ENCODE measurements at places on chromosomes 6 and 20.

DNA sequence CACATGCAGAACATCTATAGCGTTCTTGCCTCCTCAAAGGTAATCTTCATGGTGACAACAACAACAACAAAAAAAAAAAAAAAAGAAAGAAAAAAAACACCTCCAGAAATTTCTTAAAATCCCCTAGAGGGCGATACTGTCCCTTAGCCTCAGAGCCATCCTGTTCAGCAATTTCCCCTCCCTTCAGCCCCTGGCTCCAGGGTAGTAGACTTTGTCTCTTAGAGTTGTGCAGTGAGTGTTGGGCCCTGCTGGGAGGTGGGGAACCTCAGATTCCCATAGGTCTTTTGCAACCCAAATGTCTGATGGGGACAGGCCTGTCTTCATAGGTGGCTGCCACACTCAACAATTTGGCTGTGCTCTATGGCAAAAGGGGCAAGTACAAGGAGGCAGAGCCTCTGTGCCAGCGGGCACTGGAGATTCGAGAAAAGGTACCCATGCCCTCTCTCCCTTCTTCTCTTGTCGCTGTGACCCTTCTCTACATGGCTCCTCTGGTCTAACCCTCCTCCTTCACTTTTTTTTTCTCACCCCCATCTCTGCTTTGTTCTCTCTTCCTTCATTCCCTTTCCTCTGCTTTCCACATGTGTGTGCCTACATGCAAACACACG, 6.0 kb upstream of the PTK7 start:
- peak; percentile 49 for DNase-seq

- DNase-seq = peak; percentile 42
Observed at GRCh38 chr6:114342826-114343781, at the start of gene HS3ST5. Gene HS3ST5, minus strand, starts transcription at chr6:114343023. Its CDS starts 280,178 bp downstream, at chr6:114062845.

DNA sequence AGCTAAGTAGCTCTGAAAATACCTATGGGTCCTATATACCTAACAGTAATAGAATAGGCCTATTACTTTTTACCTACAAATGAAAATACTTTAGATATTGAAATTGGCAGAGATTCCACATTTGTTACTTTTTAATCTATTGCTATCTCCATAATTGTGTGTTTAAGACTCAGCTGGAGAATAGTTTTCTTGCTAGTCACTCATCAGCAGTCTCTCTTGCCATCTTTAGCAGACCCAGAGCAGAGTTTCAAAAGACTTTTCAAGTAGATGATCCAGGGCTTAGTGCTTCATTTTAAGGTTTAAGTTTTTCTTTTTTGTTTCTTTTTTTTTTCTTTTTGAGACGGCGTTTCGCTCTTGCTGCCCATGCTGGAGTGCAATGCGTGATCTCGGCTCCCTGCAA, 12.9 kb downstream of the ANKS1A start:
- DNase-seq = peak; percentile 43

- no peak for DNase-seq
Observed at GRCh38 chr6:164897523-164898235, 411.7 kb downstream of the C6orf118 start.

GRCh38 chr6:149508485-149508884, 23.7 kb upstream of the ZC3H12D start:
- no peak for DNase-seq

GRCh38 chr6:90195094-90195829, 101.4 kb downstream of the BACH2 start:
- no peak for DNase-seq

GRCh38 chr6:43689421-43689820, 1.8 kb upstream of the MRPS18A start:
- no peak for DNase-seq

DNA sequence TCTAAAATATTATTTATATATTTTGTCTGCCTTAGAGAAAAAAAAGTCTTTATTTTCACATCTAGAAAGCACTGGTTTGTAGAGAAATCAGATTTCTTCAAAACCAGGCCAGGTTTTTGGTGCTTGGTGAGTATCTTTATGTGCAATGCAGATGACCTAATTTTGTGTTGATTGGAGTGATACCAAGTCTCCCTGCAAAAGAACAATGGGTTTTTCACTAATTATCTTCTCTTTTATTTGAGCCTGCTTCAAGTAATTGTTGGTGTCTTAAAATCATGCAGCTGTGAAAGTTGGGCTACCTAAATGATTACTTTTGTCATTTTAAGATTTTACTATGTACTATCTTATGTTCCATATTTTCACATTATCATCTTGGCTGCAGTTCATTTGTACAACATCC, 874.7 kb downstream of the TFAP2A start:
- DNase-seq = peak; percentile 59

DNA sequence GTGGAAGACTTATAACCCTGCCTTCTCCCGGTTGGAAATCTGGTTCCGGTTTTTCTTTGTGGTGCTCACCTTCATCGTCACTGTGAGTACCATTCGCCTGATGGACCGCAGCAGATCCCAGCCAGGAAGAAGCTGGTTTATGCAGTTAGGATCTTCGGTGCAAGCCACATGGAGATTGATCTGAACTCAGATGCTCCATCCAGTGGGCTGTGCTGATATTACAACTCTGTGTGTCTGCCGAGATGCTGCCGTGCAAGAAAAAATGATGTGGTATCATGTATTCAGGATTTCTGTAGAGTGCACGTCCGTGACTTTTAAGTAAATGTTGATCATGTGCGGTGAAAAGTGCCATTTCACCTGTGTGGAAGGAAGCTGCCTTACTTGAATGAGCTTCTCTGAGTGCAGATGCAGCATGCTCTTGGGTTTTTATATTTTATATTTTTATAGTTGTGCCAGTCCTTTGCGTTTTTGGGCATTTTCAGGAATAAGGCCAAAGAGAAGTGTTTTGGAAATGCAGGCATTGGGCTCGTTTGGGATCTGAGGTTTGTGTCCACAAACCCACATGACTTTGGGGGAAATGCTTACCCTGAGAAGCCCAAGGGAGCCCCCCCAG, 39.2 kb downstream of the DYNLT1 start:
- peak; percentile 84 for DNase-seq

DNA sequence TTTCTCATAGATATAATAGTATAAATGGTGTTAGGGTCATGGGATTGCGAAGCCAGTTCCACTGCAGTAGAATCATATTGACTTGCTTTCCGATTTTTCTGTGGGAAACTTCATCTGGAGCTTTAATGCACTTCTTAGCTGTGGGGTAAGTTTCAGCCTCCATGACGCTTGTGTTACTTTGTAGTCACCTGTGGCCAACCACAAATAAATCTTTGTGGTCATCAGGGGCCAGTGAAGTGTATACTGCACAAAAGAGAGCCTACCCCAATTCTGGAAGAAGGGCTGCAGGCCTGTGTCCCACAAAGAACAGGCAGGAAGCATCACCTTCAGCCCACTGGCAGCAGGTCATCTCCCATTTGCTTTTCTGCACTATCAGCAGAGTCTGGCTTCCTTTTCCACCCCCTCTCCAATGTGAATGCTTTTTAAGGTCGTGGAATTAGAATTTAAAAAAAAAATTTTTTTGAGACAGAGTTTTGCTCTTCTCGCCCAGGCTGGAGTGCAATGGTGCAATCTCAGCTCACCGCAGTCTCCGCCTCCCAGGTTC, 32.0 kb downstream of the MTHFD1L start:
- DNase-seq = no peak

GRCh38 chr6:143746202-143747119, 68.7 kb downstream of the PHACTR2 start:
- no peak for DNase-seq

DNA sequence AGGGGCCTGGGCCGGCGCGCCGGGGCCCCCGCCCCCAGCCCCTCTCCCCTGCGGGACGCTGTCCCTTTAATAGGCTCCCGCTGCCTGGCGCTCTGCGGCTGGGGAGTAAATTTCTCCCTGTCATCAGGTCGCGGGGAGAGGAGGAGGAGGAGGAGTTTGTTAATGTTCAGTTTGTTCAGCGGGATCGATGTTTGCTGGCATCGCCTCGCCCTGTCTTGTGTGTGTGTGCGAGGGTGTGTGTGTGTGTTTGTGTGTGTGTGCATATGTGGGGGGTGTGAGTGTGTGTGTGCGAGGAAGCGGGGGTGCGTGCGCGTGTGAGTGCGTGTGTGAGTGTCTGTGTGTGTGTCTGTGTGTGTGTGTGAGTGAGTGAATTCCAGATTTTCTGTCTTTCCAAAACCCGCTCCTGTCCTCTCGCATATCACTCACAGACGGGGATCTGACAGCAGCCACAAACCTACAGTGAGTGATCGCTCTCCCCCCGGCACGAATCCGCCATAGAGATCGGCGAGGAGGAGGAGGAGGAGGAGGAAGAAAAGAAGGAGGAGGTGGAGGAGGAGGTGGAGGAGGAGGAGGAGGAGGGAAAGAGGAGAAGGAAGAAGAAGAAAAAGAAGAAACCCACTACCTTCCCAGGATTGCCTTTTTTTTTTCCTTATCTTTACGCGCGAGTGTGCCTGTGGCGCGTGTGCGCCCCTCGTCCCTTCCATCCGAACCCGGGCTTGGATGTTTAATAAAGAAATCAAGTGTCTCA, at the start of gene TSHZ2:
Gene TSHZ2 (plus strand): TSS at position 169 of the 748 bp plus-strand sequence. CDS start 936 bp downstream, outside the sequence.
- DNase-seq = peak; percentile 75

DNA sequence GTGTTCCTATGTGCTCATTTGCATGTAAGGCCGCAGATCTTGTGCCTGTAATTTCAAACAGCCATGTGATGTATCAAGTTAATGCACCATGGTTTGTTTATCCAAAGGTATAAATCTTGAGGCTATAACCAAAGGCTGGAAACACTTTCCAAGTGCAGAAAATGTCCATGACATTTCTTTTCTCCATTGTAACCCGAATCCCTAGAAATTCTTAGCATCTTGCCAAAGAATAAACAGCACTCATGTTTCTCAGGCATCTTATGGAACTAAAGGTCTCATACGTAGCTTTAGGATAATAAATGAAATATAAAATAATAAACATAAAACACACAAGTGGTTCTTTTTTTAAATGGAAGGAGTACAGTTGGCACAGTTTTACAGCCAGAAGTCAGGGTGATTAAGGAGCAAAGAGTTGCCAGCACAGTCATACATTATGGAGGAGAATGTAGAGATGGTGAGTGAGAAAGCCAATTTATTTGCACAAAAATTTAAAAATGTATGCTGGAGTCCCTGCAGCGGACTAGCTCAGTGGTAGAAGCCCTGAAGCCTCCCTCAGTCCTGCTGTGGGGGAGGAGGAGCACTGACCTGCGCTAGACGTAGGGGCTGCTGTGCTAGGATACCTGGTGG, 18.0 kb downstream of the CDH26 start:
- DNase-seq = no peak

GRCh38 chr20:50112512-50113419, at the start of gene UBE2V1:
Gene UBE2V1, minus strand, starts transcription at chr20:50113150. Its CDS starts 22 bp downstream, at chr20:50113128.
- DNase-seq = peak; percentile 68

GRCh38 chr6:20893412-20893811, 359.2 kb downstream of the CDKAL1 start:
- no peak for DNase-seq

GRCh38 chr20:49028684-49029083, 17.4 kb upstream of the CSE1L start:
- DNase-seq = no peak

DNA sequence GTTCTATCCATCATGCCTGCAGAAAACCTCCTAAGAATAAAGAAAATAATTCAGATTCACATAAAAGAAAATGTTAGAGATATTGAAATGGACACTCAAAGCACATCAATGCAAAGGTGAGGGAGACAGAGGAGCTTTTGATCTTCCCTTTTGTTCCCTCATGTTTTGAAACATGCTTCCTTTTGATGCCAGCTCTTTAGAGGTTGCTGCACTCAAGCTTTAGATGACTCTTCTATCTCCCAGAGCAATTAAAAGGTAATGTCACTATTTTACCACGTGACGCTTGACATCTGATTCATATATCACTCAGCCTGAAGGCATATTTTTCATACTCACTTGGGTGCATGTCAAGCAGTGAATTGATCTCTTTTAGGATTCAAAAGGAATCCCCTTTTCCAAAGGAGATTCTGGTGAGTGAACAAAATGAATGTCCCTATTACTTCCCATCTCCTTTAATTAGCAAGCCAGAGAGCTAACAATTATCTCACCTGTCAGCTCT, 1026.7 kb downstream of the KIF16B start:
- DNase-seq = no peak

- no peak for DNase-seq
Observed at GRCh38 chr6:96152114-96152708, 136.4 kb downstream of the FUT9 start.

GRCh38 chr20:60054716-60055634, 96.8 kb downstream of the CDH26 start:
- no peak for DNase-seq

GRCh38 chr6:166307082-166308032, 835 bp downstream of the PRR18 start:
- DNase-seq = no peak

GRCh38 chr20:24999568-24999967, 7.0 kb upstream of the APMAP start:
- no peak for DNase-seq

DNA sequence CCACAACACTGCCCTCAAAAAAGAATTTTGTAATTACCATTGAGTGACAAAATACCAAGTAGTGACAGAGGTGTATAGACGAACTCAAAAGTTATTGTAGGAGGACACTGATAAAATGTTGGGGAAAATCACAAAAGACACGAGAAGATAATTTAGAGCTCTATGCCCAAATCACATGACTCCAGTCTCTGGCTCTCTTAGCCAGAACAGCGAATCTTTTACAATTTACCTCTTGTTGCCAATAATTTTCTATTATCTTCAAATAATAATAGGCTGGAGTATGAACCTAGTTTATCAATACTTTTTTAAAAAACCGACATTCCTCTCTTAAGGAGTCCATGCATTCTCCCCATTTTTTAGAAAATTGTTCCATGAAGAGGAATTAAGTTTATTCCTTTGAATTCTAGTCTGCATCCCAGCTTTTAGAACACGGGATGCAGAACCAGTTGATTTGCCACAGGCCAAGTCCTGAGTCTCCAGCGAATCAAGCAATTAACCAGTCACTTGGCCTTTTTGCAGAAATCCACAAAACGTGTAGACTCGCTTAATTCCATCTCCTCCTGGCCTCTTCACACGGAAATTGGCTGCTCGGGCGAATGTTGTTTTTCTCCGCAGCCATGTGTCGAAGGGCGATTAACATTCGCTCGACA, 507 bp upstream of the RIPPLY2 start:
- DNase-seq = no peak

GRCh38 chr6:13729891-13730290, 18.3 kb upstream of the RANBP9 start:
- peak; percentile 7 for DNase-seq

DNA sequence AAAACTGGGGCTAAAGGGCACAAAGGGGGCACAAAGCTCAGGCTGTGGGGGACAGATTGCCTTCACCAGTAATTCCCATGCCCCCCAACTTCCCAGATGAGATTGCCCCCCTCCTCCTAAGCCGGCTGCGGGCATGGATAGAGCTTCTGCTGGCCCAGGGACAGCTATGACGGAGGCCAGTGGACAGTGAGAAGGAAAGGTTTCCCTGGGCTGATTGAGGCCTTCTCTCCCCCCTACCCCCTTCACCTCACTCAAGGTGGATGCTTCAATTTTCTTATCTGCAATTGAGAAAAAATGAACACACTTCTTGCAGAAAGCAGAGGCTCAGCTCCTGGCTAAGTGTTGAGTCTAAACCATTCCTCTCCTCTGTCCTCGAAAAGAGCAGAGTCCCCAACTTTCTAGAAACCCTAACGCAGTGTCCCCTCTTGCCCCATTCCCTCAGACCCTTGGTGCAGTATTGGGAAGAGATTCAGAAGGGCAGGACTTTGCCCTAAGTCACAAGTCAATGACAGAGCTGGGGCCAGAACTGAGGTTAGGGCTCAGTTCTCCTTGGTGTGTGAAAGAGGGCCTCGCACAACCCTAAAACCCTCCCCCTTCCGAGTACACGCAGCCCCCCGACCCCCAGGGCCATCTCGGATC, 808 bp downstream of the SDC4 start:
- DNase-seq = no peak

- no peak for DNase-seq
Observed at GRCh38 chr20:33947709-33948295, 45.9 kb upstream of the RALY start.
